GOT3 (cell line): ENCODE measurements at places on chromosomes 1 and 21.

DNA sequence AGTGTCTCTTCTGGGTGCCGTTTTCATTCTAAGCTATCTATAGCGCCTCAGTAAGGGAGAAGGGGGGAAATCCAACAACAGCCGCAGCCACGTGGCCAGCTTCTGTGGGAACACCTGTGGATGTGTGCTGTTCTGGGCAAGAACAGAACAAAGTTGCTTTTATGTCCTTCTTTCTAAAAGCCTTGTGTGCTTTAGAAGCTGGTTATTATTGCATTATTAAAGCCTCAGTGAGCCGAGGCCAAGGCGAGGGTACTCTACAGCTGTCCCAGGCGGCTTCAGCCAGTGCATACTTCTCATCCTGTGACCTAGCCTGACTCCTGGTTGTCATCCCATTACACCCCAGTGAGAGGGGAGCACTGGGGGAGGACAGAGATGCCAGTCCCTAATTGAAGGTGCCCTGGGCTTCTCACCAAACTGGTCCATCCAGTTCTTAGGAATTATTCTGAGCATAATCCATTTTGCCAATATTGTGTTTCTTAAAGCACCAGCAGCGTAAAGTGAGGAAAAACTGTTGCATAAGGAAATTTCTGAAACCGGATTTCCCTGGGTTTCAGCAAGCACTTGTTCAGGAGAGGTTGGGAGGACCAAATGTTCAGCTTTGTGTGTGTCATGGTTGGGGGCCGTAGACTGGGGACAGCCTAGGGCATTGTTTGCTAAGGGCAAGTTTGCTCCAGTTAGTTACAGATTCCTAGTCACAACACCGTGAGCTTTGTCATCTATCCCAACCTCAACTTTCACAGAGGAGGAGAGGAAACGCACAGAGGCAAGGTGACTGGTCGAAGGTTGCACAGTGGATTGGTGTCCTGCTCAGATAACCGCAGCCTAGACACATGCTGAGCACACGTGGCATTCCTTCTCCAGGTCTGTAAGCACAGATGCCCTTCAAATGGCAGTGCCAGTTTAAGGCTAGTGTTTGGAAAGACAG is 61.0 kb upstream of the ATP1A1 start:
- no peak for DNase-seq

- no peak for DNase-seq
Observed at GRCh38 chr1:217133092-217133491, 409.9 kb upstream of the ESRRG start.

- no peak for DNase-seq
Observed at GRCh38 chr21:25039461-25040380, 567.6 kb downstream of the MRPL39 start.

DNA sequence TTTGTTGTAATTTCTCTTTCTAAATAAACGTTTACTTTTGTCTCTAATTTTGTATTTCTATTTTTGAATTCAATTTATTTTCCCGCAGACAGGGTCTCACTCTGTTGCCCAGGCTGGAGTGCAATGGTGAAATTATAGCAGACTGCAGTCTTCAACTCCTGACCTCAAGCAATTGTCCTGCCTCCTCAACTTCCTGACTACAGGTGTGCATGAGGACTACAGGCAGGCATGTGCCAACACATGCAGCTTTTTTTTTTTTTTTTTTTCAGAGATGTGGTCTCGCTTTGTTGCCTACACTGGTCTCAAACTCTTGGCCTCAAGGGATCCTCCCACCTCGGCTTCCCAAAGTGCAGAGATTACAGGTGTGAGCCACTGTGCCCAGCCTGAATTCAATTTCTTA is 36.7 kb upstream of the IL20 start:
- DNase-seq: no peak

GRCh38 chr1:161226320-161226711 is 456 bp downstream of the TOMM40L start:
- no peak for DNase-seq

DNA sequence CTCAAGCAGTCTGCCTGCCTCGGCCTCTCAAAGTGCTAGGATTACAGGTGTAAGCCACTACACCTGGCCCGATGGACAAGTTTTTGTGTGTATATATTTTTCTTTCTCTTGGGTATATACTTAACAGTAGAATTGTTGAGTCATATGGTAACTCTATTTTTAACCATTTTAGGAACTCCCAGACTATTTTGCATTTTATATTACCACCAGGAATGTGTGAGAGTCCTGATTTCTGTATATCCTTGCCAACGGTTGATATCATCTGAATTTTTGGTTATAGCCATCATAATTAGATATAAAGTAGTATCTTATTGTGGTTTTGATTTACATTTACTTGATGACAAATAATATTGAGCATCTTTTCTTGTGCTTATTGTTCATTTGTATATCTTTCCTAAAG is 20.7 kb downstream of the FNBP1L start:
- DNase-seq: no peak

DNA sequence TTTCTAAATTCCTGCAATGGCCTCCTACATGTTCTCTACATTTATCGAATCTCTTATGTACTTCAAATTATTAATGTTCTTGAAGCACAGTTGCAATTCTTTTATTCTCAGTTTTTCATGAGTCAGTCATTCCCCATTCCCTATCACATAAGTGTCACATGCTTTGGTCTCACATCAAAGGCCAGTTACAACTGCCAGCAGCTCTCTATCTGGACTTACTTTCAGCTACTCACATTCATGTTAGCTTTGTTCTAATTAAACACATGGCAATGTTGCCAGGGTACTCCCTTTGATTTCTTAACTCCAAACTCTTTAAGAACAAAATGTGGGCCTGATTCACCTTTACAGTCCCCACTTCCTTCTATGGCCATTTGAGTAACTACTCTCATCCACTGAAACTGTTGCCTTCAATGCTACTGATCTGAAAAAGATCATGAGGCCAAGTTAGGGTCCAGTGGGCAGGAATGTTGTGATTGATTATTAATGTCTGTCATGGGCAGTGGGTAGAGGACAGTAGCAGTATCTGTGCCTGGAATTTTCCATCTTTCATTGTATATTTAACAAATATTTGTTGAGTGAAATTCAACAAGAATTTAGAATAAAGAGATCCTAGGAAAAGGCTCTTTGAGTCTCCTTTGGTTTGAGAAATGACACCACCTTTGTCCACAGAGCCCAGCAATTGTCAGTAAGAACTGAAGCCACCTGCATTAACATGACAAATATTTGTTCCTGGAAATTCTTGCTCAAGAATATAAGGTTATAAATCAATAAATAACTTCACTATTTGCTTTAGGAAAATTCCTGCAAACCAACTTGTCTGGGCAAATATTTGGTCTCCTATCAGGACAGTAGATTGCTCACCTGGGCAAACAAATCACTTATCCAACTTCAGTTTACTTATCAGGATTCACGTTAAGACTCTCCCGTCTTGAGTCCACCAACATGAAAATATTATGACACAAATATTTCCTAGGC is 153.6 kb upstream of the SAMSN1 start:
- DNase-seq: no peak

DNA sequence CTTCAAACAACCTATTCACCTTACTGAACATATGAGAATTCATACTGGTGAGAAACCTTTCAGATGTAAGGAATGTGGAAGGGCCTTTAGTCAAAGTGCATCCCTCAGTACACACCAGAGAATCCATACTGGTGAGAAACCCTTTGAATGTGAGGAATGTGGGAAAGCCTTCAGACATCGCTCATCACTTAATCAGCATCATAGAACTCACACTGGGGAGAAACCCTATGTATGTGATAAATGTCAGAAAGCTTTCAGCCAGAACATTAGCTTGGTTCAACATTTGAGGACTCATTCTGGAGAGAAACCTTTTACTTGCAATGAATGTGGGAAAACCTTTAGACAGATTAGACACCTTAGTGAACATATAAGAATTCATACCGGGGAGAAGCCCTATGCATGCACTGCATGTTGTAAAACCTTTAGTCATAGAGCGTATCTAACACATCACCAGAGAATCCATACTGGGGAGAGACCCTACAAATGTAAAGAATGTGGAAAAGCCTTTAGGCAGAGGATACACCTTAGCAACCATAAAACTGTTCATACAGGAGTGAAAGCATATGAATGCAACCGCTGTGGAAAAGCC is 13.2 kb upstream of the EXO5 start:
- DNase-seq: no peak

GRCh38 chr1:18940303-18941020 is 16.0 kb downstream of the IFFO2 start:
- no peak for DNase-seq

DNA sequence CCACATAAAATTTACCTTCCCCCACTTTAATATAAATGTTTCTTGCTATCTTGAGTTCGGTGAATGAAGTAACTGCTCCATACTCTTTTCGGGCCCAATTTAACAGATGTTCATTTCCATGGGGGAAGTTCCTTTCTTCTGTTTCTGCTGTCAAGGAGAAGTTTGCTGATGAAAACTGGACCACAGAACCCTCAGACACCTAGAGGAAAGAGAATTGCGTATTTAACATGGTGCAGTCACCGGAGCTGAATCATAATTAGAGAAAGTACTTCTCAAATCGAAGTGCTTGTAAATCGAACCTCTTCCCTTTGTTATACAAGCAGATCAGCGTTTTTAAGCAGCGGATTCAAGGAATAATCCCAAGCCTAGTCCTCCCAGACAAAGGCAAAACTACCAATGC is 151.2 kb downstream of the TGFBR3 start:
- no peak for DNase-seq

- DNase-seq: no peak
Observed at GRCh38 chr1:19819701-19820100, 4.6 kb upstream of the RNF186 start.

DNA sequence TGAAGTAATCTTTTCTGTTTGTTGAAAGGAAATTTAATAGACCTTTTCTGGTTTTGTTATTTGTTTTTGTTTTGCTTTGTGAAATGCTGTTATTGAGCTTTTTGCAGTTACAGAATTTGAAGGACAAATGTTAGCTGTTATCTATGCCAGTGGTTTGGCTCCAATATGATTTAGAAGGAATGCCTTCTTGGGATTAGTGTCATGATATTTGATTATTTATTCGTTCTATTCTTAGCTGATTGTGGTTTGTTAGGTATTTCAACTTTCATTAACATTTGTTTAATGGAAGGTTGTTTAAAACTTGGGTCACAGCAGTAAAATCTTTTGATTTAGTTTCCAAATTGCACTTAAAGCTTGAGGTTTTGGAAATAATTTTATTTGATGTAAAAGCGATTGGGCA is 33.5 kb downstream of the ADGRL2 start:
- DNase-seq: no peak

DNA sequence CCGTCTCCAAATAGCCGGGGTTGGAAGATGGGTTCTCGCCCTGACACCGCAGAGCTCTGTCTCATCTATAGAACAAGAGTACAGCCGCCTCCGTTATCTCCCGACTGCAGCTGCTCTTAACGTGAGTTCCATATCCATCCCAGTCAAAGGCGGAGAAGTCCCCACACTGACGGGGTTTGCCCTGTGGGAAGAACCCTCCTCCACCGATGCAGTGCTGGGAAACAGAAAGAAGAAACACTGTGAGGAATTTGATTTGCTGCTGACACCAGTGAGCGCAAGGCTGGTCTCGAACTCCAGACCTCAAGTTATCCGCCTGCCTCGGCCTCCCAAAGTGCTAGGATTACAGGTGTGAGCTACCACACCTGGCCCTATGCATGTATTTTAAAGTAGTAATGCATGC is 9.5 kb downstream of the ITLN2 start:
- no peak for DNase-seq

- no peak for DNase-seq
Observed at GRCh38 chr1:102772831-102773230, 335.5 kb downstream of the COL11A1 start.

DNA sequence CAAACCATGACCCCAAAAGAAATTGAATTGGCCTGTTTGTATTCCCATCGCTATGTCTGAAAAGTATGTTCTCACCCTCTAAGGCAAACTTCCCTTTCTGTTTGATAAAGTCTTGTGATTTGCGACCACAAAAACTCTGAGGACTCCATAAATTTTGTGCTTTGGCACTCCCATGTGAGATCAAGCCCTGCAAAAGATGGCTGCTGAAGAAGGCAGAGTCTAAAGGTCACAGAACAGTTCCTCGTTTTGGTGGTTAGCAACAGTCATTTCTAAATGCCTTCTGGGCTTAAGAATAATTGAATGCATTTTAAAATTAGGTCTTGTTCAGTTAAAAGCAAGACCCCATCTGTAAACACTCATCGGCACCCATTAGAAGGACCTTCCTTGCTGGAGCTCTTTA is 441.6 kb downstream of the OMA1 start:
- DNase-seq: no peak

GRCh38 chr1:225406976-225407725 is 20.7 kb downstream of the LBR start:
- DNase-seq: no peak

GRCh38 chr1:207070811-207071210 is 17.7 kb downstream of the PFKFB2 start:
- DNase-seq: no peak

GRCh38 chr1:70043804-70044203 is 161.6 kb downstream of the LRRC40 start:
- no peak for DNase-seq

DNA sequence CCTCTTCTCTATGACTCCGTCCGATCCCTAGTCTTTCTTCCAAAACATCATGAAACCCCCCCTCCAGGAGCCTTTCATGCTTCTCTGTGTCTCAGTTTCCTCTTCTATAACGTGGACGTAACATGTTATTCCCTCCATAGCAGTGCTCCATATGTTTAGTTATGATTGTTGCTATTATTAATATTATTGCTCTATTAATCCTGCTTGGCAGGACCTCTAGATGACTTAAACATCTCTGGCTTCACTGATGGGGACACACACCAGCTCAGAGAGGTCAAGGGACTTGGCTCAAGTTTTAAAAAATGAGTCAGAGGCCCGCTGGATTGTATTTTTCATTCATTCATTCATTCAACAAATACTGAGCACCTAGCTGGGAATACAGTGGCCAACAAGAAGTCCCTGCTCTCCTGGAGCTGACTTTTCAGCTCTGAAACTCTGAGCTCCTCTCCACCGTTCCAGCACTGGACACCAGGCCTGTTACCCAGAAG is 404 bp upstream of the CPLANE2 start:
- no peak for DNase-seq

GRCh38 chr1:179803918-179804317 is 60.8 kb downstream of the FAM163A start:
- no peak for DNase-seq

DNA sequence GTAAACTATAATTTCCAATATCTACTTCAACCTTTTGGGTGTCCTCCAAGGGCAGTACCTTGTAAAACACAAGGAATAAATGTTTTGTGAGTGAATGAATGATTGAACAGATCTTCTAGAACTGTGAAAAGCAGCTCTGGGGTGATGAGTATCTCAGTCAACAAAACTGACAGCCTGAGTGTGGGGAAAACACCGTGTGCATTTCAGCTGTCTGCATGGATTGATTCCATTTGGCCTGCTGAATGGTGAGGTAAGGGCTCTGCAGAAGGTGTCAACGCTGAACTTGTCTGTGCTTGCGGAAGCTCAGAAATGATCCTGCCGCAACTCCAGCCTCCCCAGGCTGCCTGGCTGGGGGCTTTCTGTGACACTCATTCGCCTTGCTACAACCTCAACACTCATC is 7.4 kb upstream of the AGMAT start:
- DNase-seq: no peak
